ENCODE measurements at places on chromosomes 3 and 15. TPM values are rescaled to one million over a fixed set of nuclear protein-coding genes. Genes with fewer than 3 reads are reported as not detected.
A peak's percentile ranks its signal among the peaks of the same experiment; 100 is the strongest.

GRCh38 chr3:36013425-36013824 is 366.9 kb upstream of the STAC start:
- DNase-seq: no peak
- H3K27ac ChIP-seq: no peak overlapping the region
- no peaks in the 10 kb centered on the region for H3K27me3 ChIP-seq
- no peaks in the 10 kb centered on the region for H3K36me3 ChIP-seq
- no peak overlapping the region for H3K4me3 ChIP-seq

- H3K27me3 ChIP-seq: no peaks in the 10 kb centered on the region
- no peak for DNase-seq
- H3K27ac ChIP-seq: no peak overlapping the region
- no peaks in the 10 kb centered on the region for H3K4me1 ChIP-seq
- no peak overlapping the region for H3K4me3 ChIP-seq
Observed at GRCh38 chr3:130960139-130960795, 66.4 kb downstream of the ASTE1 start.

- no peaks in the 10 kb centered on the region for H3K27me3 ChIP-seq
- H3K4me1 ChIP-seq: peaks cover 5% of the 10 kb centered on the region
- DNase-seq: no peak
- no peak overlapping the region for H3K27ac ChIP-seq
- H3K4me3 ChIP-seq: no peak overlapping the region
- no peaks in the 10 kb centered on the region for H3K36me3 ChIP-seq
Observed at GRCh38 chr3:197746801-197747237, 2.9 kb upstream of the FYTTD1 start.

GRCh38 chr3:155270063-155270462 is 23.4 kb downstream of the STRIT1 start:
- H3K27me3 ChIP-seq: no peaks in the 10 kb centered on the region
- no peaks in the 10 kb centered on the region for H3K36me3 ChIP-seq

The RAP2B gene
- 1.8 TPM for total RNA-seq

GRCh38 chr3:48623851-48624547 is 2.4 kb upstream of the TMEM89 start:
- no peaks in the 10 kb centered on the region for H3K4me1 ChIP-seq
- H3K27me3 ChIP-seq: no peaks in the 10 kb centered on the region
- DNase-seq: no peak

The GOLGA6C gene
- not detected for total RNA-seq

GRCh38 chr3:125107363-125107762 is 51.6 kb upstream of the HEG1 start:
- H3K36me3 ChIP-seq: no peaks in the 10 kb centered on the region
- no peaks in the 10 kb centered on the region for H3K27me3 ChIP-seq
- DNase-seq: no peak

- H3K27me3 ChIP-seq: no peaks in the 10 kb centered on the region
- no peak overlapping the region for H3K4me3 ChIP-seq
- DNase-seq: no peak
- H3K4me1 ChIP-seq: no peaks in the 10 kb centered on the region
Observed at GRCh38 chr15:61248790-61249189, 19.7 kb upstream of the RORA start.

DNA sequence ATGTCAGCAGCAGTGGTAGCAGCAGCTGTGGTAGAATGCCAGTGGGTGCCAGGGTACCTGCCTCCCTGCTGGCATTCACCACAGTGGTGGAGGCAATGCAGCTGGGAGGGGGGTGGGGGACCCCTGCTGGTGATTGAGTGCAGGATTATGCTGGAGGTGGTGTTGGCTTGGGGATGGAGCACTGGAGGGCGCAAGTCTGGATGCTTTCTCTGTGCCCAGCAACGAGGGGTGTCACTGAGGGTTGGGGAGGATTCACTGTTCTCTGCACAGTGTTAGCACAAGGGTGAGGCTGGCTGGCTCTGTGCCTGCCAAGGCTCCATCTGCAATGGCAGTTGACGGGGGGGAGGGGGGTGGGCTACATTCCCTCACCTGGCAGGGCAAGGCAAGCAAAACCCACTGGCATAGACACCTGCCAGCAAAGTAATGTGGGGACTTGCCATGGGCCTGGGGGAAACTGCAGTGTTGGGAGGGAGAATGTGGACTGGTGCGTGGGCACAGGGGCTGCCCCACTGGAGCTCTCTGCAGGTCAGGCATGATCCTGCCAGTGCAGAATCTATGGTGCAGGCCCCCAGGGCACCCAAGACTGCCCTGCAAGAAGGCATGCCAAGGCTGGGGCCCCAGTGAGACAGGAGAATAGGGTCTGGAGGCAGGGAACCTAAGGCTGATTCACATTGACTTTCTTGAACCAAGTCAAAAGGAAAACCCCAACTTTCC is 64.3 kb downstream of the MINDY4B start:
- H3K27ac ChIP-seq: no peak overlapping the region
- H3K36me3 ChIP-seq: no peaks in the 10 kb centered on the region
- no peaks in the 10 kb centered on the region for H3K27me3 ChIP-seq
- H3K4me3 ChIP-seq: no peak overlapping the region

The LHFPL4 gene
- not detected for total RNA-seq

DNA sequence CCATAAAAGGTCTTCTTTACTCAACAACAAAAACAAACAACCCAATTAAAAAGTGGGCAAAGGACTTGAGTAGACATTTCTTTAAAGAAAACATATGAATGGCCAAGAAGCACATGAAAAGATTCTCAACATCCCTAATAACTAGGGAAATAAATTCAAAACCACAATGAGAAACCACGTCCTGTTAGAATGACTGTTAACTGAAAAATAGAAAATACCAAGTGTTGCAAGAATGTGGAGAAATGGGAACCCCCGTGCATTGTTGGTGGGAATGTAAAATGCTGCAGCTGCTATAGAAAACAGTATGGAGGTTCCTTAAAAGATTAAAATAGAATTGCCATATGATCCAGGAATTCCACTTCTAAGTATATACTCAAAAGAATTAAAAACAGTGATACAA is 34.8 kb downstream of the NMNAT3 start:
- no peak overlapping the region for H3K27ac ChIP-seq
- DNase-seq: no peak
- no peaks in the 10 kb centered on the region for H3K4me1 ChIP-seq
- no peak overlapping the region for H3K4me3 ChIP-seq

The ARHGAP31 gene
- total RNA-seq: 53.2 TPM

DNA sequence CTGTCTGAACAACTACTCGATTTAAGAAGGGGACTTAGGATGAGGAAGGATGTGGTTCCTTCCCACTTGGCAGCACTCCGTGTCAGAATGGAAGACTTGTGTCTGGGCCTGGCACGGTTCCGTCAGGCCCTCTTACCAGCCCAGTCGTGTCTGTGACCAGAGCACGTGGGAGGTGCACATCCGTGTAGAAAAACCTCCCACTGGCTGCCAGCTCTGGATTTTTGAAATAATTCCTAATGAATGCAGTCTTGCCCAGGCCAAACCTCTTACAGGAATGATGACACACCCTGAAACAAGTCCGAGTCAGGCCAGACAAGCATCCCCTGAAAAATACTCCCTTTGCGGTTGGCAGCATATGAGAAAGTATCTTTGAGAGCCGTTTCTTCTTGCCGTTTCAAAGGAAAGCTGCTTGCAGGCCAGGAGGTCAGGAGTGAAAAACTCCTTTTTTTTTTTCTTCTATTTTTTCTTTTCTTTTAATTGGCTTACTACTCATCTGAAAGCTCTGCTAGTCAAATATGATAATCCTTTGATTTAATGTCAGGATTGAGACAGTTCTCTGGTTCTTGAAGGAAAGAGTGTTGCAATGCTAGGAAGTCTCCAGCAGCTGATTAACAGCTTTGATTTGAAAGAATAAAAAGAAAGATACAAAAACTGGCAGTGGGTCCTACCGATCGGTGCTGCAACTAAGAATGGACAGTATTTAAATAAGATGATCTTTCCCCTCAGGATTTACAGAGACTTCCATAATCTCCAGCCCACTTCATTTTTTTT is 19.8 kb downstream of the IL1RAP start:
- DNase-seq: peak; percentile 76
- no peak overlapping the region for H3K4me3 ChIP-seq
- no peaks in the 10 kb centered on the region for H3K27me3 ChIP-seq
- H3K27ac ChIP-seq: peak overlapping the region; percentile 75

- no peak overlapping the region for H3K27ac ChIP-seq
- DNase-seq: no peak
- H3K36me3 ChIP-seq: no peaks in the 10 kb centered on the region
- H3K4me3 ChIP-seq: no peak overlapping the region
- no peaks in the 10 kb centered on the region for H3K4me1 ChIP-seq
Observed at GRCh38 chr3:12170207-12170606, 11.5 kb upstream of the TIMP4 start.

DNA sequence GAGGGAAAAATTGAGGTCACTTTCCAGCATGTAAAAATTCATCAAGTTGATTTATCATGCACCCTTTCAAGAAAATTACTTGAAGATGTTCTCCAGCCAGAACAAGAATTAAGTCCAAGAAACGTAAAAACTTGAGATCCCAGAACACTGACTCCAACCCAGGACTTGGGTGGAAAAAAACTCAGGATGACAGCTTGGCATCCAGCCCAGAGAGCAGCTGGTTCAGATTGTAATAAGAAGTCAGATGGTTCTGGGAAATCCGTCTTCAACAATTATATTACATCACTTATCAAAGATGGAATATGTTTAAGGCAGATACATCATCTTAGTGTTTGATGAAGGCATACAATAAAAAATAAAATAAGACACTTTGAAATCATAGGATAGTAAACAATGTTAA is 23.0 kb upstream of the DNAJC13 start:
- H3K36me3 ChIP-seq: no peaks in the 10 kb centered on the region
- no peaks in the 10 kb centered on the region for H3K4me1 ChIP-seq
- no peaks in the 10 kb centered on the region for H3K27me3 ChIP-seq
- H3K27ac ChIP-seq: no peak overlapping the region
- H3K4me3 ChIP-seq: no peak overlapping the region

GRCh38 chr3:40336101-40336500 is 26.6 kb downstream of the EIF1B start:
- no peaks in the 10 kb centered on the region for H3K36me3 ChIP-seq
- no peak for DNase-seq
- H3K27me3 ChIP-seq: no peaks in the 10 kb centered on the region
- H3K27ac ChIP-seq: no peak overlapping the region

DNA sequence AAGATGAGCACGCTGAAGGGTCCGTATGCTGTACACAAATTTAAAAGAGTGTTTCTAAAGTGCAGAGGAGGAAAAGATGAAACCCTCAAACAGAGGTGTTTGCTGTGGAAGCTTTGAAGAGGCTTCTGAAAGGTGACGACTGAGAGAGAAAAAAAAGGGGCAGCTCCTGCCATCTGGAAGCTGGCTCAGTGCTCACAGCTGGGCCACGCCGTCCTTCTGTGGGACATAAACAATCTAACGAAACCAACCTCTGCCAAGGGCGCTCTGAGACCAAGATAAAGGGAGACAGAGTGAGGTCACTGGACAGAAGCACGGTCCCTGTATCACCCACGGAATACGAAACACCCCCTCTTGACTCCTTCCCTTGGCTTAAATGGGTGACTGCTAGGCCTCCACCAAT is 96.3 kb upstream of the SLC6A6 start:
- no peaks in the 10 kb centered on the region for H3K36me3 ChIP-seq
- H3K4me1 ChIP-seq: no peaks in the 10 kb centered on the region
- no peak overlapping the region for H3K27ac ChIP-seq
- no peaks in the 10 kb centered on the region for H3K27me3 ChIP-seq

DNA sequence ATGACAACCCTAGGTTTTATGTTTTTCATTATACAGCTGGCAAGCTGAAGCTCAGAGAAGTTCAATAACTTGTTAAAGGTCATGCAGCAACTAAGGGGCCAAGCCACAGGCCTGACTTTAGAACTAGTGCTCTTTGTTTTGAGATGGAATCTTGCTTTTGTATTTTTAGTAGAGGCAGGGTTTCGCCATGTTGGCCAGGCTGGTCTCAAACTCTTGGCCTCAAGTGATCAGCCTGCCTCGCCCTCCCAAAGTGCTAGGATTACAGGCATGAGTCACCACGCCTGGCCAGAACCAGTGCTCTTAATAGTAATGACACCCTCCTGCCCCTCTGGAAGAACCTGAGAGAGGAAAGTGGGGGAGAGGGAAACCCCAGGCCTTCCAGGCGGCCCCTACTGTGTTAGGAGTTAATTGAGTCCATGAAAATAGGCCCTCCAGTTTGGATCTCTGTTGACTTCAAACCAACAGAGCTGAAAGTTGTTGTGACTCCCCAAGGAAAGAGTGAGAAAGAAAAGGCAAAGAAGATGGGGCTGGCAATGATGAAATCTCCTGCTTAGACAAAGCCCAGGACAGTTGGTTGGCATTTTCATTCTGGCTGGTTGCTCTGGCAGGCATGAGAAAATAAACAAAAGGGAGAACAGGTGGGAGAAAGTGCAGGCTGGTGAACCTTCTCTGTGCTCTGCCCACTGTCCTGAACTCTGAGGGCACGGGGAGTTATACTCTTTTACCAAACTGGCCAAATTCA is 3.6 kb upstream of the PRRT3 start:
- no peaks in the 10 kb centered on the region for H3K27me3 ChIP-seq
- H3K36me3 ChIP-seq: no peaks in the 10 kb centered on the region
- peaks cover 4% of the 10 kb centered on the region for H3K4me1 ChIP-seq
- no peak for DNase-seq
- no peak overlapping the region for H3K27ac ChIP-seq

GRCh38 chr15:47399100-47399499 is 318.2 kb upstream of the SEMA6D start:
- no peaks in the 10 kb centered on the region for H3K4me1 ChIP-seq
- no peak overlapping the region for H3K4me3 ChIP-seq
- H3K27me3 ChIP-seq: no peaks in the 10 kb centered on the region
- DNase-seq: no peak
- H3K27ac ChIP-seq: no peak overlapping the region

The GRIP2 gene
- 3.1 TPM for total RNA-seq

- H3K27ac ChIP-seq: no peak overlapping the region
- H3K4me3 ChIP-seq: no peak overlapping the region
- H3K4me1 ChIP-seq: no peaks in the 10 kb centered on the region
- no peaks in the 10 kb centered on the region for H3K27me3 ChIP-seq
Observed at GRCh38 chr15:82081914-82082762, 36.3 kb upstream of the MEX3B start.

DNA sequence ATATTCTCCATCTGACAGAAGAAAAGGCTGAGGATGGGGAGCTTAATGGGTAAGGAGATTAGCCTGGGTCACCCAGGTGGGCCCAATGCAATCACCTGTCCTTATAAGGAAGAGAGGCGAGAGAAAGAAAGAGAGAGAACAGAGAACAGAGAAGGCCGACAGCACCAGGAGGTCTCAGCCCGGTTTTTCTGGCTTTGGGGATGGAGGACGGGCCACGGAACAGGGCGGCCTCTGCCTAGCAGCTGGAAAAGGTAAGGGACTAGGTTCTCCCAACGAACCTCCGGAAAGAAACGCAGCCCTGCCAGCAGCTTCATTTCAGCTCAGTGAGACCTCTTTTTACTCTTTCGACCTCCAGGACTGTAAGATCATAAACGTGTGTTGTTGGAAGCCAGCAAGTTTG is 196.0 kb upstream of the LYSMD4 start:
- DNase-seq: no peak
- H3K36me3 ChIP-seq: no peaks in the 10 kb centered on the region
- H3K4me1 ChIP-seq: no peaks in the 10 kb centered on the region
- H3K27me3 ChIP-seq: no peaks in the 10 kb centered on the region
- no peak overlapping the region for H3K27ac ChIP-seq

The ANKUB1 gene
- total RNA-seq: not detected
